Testis (tissue), 5 donors: ENCODE measurements at places on chromosomes 4 and X. TPM values are rescaled to one million over a fixed set of nuclear protein-coding genes. Genes with fewer than 3 reads are reported as not detected.

DNA sequence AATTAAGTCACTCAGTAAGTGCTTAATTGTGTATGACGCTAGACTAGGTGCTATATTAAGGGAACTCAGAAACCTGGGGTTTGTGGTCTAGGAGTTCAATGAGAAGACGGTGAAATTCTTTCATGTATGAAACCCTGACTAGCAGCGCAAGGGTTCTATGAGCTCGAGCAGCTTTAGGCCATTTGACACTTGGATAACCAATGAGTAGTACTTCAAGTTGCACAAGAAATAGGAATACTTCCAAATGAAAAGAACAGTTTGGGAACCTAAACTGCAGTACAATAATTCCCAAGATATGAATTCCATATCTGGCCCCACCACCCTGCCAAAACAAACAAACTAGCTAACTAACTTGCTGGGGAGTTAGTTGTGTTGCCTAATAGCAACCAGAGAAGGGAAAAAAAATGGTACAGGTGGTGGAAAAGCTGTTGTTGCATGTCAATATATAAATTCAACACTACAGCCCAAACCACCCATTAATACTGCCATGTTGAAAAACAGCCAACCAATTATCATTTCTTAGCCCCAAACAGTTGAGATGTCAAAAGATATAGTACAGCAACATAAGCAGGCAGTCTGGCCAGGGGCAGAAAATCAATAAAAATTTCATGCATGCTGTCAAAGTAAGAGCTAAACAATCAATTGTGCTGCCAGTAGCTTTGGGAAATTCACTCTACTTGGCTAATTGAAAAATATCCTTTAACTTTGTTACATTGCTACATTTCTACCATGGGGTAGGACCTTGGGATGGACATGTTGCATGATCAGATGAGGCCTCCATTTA, 54.6 kb upstream of the MCF2 start:
- H3K27me3 ChIP-seq = no peaks in the 10 kb centered on the region
- H3K36me3 ChIP-seq = no peaks in the 10 kb centered on the region
- no peak overlapping the region for H3K27ac ChIP-seq
- H3K4me3 ChIP-seq = no peak overlapping the region
- H3K4me1 ChIP-seq = no peaks in the 10 kb centered on the region

PIR gene
- 9.7 TPM for total RNA-seq

DNA sequence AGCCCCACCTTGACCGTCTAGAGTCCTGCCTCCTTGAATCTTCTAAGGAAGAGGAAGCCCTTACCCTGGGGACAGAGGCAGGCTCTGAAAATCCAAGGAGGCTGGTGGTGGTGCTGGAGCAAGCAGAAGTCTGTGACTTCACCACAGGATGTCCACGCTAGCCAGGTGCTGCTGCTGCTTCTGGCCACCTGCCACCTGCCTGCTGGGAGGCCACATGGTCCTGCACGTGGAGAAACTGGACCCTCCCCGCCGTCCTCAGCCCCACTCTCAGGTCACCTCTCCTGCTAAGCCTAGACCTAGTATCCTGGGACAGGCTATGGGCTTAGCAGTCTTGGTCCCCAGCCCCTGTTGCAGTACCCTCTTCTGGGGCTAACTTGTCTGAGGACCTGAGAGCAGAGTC, 15.8 kb downstream of the TMEM31 start:
- no peaks in the 10 kb centered on the region for H3K4me1 ChIP-seq
- no peak overlapping the region for H3K27ac ChIP-seq
- DNase-seq = no peak
- H3K27me3 ChIP-seq = no peaks in the 10 kb centered on the region

GRCh38 chr4:150126201-150126863, 48.1 kb downstream of the DCLK2 start:
- H3K36me3 ChIP-seq = no peaks in the 10 kb centered on the region
- H3K27ac ChIP-seq = no peak overlapping the region
- H3K4me1 ChIP-seq = no peaks in the 10 kb centered on the region
- H3K27me3 ChIP-seq = no peaks in the 10 kb centered on the region

DNA sequence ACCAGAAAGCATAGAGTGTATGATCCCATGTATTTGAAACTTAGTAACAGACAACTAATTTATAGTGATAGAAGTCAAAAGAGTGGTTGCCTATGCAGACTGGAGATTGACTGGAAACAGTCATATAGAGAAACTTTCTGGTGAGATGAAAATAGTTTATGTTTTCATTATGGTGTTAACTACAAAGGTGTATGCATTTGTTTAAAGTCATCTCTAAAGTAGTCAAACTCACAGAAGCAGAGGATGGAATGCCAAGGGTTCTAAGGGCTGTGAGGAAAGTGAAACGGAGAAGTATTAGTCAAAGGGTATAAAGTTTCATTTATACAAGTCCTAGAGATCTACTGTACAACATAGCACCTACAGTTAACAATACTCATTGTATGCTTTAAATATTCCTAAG, 45.8 kb downstream of the ENOX2 start:
- H3K4me1 ChIP-seq = no peaks in the 10 kb centered on the region
- H3K27ac ChIP-seq = no peak overlapping the region
- no peak for DNase-seq
- no peaks in the 10 kb centered on the region for H3K27me3 ChIP-seq
- H3K36me3 ChIP-seq = no peaks in the 10 kb centered on the region

VSIG4 gene
- 5.6 TPM for total RNA-seq

- no peaks in the 10 kb centered on the region for H3K4me1 ChIP-seq
- no peaks in the 10 kb centered on the region for H3K36me3 ChIP-seq
- no peak overlapping the region for H3K27ac ChIP-seq
- H3K4me3 ChIP-seq = no peak overlapping the region
- no peak for DNase-seq
- no peaks in the 10 kb centered on the region for H3K27me3 ChIP-seq
Measured at GRCh38 chrX:121163443-121163842, 116.0 kb downstream of the GLUD2 start.

GRCh38 chr4:113773014-113773413, 11.5 kb upstream of the CAMK2D start:
- no peak overlapping the region for H3K27ac ChIP-seq
- DNase-seq = peak; percentile 67
- no peaks in the 10 kb centered on the region for H3K4me1 ChIP-seq
- no peaks in the 10 kb centered on the region for H3K36me3 ChIP-seq

DOK7 gene
- total RNA-seq = 29.5 TPM

ZAR1 gene
- total RNA-seq = 2.7 TPM

DNA sequence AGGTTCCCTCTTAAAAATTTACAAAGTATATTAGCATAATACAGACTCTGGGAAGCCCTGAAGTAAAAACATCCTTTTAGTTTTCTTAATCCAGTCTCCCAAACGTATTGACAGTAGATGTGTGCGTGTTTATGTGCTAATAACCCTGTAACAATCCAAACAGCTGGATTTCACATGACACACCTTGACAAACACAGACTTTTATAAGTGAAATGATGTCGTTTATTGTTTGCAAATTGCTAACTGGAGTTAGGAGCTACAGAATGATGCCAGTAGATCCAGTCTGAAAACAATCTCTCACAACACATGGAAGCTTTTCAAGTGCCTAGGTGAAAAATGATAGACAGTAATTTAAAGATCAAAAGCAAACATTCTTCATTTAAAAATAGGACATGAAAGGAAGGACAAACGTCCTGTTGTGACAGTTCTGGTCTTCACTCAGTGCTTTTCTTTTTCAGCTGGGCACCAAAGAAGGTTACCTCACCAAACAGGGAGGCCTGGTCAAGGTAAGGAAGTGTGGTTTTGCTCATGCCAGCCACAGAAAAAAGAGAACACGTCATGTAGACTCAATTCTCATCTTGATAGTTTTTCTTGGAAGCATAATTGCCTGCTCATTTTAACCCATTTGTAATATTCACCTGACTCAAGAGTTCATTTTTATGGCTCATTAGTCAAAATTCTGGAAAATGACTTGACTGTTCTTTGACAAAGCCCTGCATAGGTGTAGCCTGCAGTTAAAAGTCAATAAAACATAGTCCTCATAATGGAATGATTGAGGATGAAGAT, 32.9 kb downstream of the LAMTOR3 start:
- H3K36me3 ChIP-seq = no peaks in the 10 kb centered on the region
- H3K27ac ChIP-seq = no peak overlapping the region
- H3K27me3 ChIP-seq = no peaks in the 10 kb centered on the region
- DNase-seq = no peak
- no peak overlapping the region for H3K4me3 ChIP-seq
